ENCODE measurements at places on chromosomes 3 and 15.

DNA sequence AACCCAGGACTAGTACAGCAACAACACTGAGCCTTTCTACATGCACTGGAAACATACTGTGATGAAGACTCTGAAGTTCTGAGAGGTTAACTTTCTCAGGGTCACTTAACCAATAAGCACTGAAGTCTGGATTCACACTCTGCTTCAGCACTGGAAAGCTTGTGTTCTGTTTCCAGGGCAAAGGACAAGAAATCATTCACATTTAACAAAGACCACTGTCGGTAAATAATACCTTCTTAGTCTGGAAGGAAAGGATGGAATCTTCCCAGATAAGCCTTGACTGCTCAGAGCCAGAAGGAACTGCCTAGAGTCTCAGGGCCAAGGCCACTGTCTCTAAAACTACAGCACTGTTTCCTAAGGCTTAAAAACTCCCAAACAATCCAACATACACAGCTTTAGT lies 4.3 kb upstream of the GLYCTK start:
- no peak for DNase-seq

DNA sequence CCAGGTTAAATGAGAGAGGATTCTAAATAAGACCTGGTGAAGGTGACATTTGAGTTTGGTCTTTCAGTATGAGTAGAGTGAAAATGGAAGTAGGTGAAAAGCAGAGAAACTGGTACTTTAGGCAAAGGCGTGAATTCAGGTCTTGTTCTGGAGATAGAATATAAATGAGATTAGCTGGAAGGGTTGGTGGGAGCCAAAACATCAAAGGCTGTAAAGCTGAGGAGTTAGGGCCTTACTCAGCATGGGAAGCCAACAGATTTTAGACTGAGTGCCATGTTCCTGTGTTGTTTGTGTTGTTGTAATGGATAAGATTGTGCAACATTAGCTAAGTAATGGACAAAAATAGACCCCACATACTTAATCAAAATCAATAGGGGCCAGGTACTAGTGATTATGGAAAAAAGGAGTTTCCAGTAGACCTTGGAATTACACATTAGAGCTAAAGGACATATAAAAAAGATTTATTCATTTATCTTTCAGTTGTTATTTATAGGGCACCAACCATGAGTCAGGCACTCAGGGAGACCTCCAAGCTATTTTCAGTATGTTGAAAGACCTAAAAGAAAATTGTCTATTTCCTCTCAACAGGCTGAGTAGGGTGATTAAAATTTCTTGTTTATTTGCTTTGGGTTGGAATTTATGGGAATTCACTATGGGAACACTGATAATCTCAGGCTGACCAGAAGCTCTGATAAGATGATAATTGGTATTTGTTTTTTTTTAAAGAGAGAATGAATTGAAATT lies 20.8 kb downstream of the ARL14 start:
- no peak for DNase-seq

DNA sequence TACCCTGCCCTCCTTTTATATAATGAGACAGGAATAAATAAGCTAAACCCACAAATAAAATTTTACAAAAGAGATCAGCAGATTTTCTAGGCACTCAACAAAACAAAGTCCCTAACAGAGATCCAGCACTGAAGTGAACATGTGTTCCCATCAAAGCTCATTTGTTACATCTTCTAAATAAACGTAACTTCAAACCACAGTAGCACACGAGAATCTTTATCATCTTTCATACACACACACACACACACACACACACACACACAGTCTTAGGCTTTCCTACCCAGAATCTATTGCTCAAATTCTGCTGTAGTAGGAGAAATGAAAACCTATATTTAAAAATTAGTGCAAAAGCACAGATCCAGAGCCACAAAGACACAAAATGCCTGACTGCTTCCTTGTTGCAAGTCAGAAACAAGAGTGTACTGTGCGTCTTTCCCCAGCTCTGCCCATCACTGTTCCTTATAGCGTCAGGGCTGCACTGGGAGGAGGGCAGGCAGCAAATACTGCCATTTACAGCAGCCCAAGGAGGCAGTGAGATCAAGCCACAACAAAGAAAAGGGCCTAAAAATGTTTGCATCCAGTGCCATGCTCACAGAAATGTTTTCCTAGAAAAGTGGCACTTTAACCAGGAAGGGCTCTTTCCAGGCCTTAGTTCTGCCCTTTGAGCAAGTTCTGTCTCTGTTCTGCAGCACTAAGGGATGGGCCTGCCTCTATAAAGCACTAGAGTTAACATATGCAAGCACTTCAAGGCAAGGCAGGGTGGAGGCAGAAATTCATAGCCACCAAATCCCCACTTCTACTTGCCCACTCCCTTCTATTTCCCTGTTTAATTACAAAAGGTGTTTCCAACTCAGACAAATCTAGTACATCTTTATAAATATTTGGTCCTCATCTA lies 6.0 kb downstream of the IP6K1 start:
- no peak for DNase-seq

DNA sequence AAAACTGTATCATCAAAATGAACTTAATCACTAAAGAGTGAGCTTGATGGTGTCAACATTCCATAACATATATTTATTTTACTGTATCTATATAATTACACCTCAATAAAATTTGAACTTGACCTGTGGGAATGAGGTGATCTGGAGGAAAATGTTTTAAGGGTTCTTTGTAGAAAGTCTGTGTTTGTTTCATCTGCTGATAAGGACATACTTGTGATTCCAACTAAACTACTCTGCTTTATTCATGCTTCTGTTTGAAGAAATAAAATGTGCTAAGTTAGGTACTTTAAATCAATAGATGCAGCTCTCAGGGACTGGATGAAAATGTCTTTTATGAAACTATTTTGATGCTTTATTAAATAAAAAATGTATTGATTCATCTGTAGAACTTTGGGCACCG lies 11.6 kb upstream of the PLOD2 start:
- no peak for DNase-seq

GRCh38 chr15:66359740-66360139 lies 3.3 kb upstream of the TIPIN start:
- no peak for DNase-seq

- no peak for DNase-seq
These were observed 6.7 kb downstream of the NUTM1 start for GRCh38 chr15:34349769-34350168.

- no peak for DNase-seq
These were observed 19.8 kb downstream of the HMG20A start for GRCh38 chr15:77440378-77440999.

DNA sequence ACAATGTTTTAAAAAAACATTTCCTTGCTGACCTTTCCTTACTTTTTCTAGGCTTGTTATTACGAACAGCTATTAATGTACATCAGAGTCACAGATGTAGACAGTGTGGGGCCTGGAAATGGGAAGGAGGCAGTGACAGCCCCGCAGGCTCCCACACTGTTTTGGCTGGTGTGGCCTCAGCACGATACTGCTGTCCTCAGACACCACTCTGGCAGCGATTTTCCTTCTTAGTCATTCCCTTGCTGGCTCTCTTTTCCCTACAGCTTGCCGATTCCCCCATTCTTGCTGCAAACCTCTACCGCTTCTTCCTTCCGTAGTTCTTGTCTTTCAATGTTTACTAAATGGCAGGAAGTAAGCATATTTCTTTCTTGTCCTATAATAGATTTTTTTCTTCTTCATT lies 113.1 kb downstream of the ABI3BP start:
- DNase-seq: no peak

GRCh38 chr3:105878061-105878460 lies 9.2 kb upstream of the CBLB start:
- no peak for DNase-seq

DNA sequence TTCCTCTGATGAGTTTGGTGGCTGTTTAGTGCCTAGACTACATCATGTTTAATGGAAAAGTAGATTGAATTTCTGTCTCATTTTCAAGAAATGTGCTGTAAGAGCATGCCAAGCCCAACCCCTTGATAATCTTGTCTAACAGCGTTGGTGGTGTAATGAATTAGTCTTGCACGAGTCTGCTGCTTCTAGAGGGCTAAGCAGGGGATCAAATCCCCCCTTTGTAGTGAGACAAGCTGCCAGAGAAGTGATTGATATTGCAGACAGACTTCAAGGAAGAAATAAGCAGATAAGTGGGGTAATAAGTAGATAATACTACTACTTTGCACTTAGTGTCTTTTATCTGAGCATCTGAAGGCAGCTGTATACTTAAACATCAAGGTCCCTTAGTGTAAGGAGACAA lies 141.4 kb downstream of the TP63 start:
- DNase-seq: no peak

DNA sequence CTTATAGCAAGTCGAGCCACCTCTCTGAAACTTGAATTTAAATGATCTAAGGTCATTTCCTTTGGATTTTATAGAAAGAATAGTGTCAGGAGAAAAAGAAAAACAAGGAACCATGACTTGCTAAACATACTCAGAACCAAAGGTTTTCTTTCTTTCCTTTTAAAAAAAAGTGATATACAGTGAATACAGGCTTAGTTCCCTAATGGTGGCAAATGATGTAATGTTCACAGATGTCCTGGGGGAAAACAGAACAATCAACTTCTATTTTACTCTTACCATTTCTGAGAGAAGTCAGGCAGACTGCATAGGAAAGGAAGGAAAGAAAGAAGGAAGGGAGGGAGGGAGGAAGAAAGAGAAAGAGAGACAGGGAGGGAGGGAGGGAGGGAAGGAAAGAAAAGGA lies 56.5 kb downstream of the ST6GAL1 start:
- DNase-seq: no peak

DNA sequence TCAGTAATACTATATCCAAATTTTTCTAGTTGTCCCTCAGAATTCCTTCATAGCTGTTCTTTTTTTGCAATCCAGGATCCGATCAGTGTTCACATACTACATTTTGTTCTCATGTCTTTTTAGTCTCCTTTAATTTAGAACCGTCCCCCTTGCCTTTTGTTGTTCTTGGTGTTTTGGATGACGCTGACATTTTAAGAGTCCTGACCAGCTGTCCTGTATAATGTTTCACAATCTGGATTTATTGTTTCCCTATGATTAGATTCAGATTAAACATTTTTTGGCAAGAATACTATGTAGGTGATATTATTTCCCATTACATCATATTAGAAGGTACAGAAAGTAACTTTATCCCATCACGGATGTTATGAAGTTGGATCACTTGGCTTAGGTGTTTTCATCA lies 11.4 kb downstream of the TUBGCP4 start:
- no peak for DNase-seq

DNA sequence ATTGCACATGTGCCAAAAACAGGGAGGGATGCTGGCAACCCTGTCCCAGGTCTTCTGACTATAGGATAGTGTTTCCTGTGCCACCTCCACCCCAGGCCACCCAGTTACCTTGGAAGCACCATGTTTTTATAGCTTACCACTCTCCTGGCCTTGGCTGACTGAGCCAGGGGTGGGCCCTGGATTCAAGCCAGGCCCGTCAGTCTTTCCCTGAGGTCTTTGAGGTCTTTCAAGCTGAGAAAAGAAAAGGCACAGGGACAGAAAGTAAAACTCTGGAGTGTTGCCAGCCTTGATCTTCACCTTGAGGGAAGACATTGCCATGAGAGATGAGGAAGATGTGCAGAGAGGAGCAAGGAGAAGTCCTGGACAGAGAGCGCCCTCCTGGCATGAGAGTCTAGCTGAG lies 46.3 kb downstream of the SYNM start:
- no peak for DNase-seq

DNA sequence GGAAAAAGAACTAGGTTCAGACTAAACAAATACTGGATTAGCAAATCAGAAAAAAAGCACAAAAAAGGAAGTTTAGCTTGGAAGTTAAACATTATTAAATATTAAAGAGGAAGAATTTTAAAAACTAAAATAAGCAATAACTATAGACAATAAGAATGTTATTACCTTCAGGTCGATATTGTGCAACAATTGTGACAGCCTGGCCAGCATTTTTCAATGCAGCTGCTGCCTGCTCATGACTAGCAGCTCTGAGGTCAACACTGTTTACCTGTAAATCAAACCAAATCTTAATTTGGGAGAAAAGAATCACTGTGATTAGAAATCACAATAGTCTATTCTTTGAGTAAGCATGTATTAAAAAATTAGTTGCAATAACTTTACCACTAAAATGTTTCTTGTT lies 75.1 kb upstream of the MELTF start:
- DNase-seq: no peak

DNA sequence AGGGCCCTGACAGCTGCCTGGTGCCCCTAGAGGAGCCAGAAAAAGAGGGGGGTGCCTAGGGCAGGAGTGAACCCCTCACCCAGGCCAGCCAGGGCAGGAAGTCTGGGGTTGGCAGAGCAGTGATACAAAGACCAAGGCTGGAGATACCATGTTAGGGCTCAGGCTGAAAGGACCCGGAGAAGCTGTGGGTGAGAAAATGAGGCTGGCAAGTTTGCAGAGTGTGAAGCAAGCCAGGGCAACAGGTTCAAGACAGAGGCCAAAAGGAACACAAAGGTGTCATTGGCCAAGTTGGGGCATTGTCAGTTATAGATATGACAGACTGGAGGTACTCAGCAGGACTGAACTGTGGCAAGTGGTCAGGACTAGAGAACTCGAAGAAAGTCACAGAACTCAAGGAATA lies 40.6 kb upstream of the IREB2 start:
- no peak for DNase-seq

DNA sequence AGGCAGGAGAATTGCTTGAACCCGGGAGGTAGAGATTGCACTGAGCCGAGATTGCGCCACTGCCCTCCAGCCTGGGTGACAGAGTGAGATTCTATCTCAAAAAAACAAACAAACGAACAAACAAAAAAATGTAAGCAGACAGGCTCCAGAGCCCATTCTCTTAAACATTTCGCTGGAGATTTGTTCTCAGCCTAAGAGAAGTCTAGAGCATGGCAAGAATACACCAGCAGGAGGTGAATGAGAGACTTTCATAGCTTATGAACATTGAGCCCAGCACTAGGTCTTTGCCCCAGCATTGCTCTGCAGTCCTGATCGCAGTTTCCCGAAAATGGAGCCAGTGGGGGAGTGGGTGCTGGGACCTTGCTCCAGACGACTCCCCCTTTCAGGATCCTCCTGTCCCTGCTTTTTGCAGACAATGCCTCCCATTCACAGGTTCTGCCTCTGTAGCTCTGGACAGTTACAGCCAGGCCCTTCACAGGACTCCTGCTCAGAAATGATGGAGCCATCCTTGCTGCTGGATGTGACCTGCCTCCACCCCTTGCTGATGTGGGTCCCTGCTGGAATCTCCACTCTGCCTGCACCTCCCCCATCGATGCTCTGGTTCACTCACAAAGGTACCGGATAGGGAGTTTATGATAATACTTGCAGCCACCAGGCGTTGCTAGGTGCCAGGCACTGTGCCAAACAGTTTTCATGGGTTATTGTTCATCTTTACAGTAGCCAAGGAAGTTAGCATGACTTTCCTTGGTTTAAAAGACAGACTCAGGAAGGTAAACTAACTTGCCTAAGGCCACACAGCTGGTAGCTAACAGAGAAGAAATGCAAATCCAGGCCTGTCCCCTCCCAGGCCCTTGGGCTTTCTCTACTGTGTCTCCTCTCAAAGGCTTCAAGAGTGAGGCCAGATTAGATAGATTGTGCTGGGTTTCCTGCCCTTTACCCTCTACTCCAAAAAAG lies 329.7 kb upstream of the TLE3 start:
- DNase-seq: no peak

GRCh38 chr15:43958861-43959330 lies 132.1 kb downstream of the WDR76 start:
- no peak for DNase-seq

- peak; percentile 25 for DNase-seq
These were observed 79.6 kb downstream of the MLH1 start for GRCh38 chr3:37072892-37073291.

- DNase-seq: no peak
These were observed 283.8 kb downstream of the C3orf38 start for GRCh38 chr3:88433568-88433967.
